SHP77 treated with DMSO at 0.1 percent for 48 hours (cell line): ENCODE measurements at places on chromosomes 2 and 18.

GRCh38 chr18:13051950-13052349, 60.8 kb downstream of the CEP192 start:
- DNase-seq, result no peak

GRCh38 chr2:212548455-212548819, 9.8 kb upstream of the ERBB4 start:
- no peak for DNase-seq

DNA sequence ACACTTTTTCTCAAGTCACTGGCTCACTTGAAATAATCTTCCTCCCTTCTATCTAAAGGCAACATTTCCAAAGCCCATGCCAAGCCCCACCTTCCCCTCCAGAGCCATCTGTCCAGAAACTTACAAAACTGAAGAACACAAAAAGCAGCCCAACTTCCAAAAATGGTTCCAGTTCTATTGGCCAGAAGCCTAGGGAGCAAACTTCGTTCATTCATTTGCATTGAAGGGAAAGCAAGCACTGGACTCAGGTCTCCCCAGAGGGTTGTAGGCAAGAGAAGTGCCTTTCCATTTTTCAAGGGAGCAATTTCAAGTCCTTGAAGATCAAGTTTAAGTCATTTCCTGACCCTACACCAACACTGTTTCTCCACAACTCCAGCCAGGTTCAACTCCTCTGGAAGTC, 585.0 kb downstream of the BCL11A start:
- DNase-seq, result no peak

DNA sequence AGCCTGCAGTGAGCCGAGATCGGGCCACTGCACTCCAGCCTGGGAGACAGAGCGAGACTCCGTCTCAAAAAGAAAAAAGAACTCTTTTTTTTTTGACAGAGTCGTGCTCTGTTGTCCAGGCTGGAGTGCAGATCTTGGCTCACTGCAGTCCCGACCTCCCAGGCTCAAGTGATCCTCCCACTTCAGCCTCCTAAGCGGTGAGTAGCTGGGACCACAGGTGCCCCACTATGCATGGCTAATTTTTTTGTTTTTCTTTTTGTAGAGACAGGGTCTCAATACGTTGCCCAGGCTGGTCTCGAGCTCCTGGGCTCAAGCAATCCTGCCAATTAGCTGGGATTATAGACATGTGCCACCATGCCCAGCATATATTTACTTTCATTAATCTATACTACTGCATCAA, 12.5 kb upstream of the INO80D start:
- no peak for DNase-seq

GRCh38 chr2:10524341-10524740, 76.2 kb upstream of the ODC1 start:
- no peak for DNase-seq

GRCh38 chr2:101111917-101112771, 39.0 kb downstream of the TBC1D8 start:
- no peak for DNase-seq

DNA sequence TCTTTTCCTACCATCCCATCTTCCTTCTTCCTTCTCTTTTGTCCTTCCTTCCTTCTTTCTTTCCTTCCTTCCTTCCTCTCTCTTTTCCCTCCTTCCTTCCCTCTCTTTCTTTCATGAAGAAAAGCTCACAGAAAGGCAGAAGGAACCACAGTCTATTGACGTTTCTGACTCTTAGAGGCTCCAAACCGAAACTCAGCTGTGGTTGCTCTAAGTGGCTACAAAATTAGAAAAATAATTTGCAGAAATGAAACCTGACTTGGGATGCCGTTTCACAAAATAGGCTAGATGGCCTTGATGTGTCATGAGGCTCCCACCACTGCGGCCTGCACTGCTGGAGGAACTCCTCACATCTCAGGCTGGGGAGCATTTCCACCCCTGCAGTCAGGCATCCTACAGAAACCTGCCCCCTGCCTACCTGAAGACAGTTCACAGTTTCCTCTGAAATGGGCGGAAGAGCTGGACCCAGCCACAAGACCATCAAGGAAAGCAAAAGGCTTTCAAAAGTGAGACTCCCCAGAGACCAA, 165.6 kb downstream of the SMAD7 start:
- DNase-seq, result no peak
